ENCODE measurements at places on chromosomes 7 and 10. TPM values are rescaled to one million over a fixed set of nuclear protein-coding genes. Genes with fewer than 3 reads are reported as not detected.

DPP6 gene
- 44.6 TPM for total RNA-seq

HACD1 gene
- total RNA-seq = 80.0 TPM

RET gene
- 6.5 TPM for total RNA-seq

SPAM1 gene
- not detected for total RNA-seq

STEAP1 gene
- total RNA-seq = 15.2 TPM

CASD1 gene
- total RNA-seq = 32.7 TPM

PRTFDC1 gene
- 7.7 TPM for total RNA-seq

FEZF1 gene
- total RNA-seq = not detected

SP4 gene
- total RNA-seq = 8.2 TPM

RBP3 gene
- total RNA-seq = not detected

COX15 gene
- total RNA-seq = 23.0 TPM

LLCFC1 gene
- not detected for total RNA-seq

C10orf67 gene
- not detected for total RNA-seq

MYOF gene
- total RNA-seq = 83.4 TPM

FAM237B gene
- not detected for total RNA-seq

ABCB4 gene
- total RNA-seq = 1.1 TPM

CDHR1 gene
- 0.33 TPM for total RNA-seq

TUBB8 gene
- total RNA-seq = not detected

TCAF2 gene
- 0.82 TPM for total RNA-seq

TFR2 gene
- not detected for total RNA-seq

TSPAN33 gene
- total RNA-seq = 5.7 TPM

LRRC4 gene
- 1.4 TPM for total RNA-seq

UFSP1 gene
- 7.1 TPM for total RNA-seq

PPP3CB gene
- total RNA-seq = 80.6 TPM

HMX3 gene
- total RNA-seq = not detected

SPDYE5 gene
- not detected for total RNA-seq

AKR1C2 gene
- 13.0 TPM for total RNA-seq

GSTO1 gene
- total RNA-seq = 144 TPM

UPK3B gene
- total RNA-seq = 0.27 TPM

LBX1 gene
- total RNA-seq = not detected

OR13A1 gene
- not detected for total RNA-seq

GPR15LG gene
- total RNA-seq = not detected

ATE1 gene
- total RNA-seq = 49.6 TPM

NKX2-3 gene
- total RNA-seq = 35.2 TPM

ANXA8L1 gene
- 0.68 TPM for total RNA-seq

ZNF485 gene
- 3.4 TPM for total RNA-seq

ZNF365 gene
- not detected for total RNA-seq

PTPRN2 gene
- 4.9 TPM for total RNA-seq

TCF7L2 gene
- total RNA-seq = 15.3 TPM

ADIRF gene
- 52.3 TPM for total RNA-seq
